Stimulated activated CD4-positive, alpha-beta T cell treated with anti-CD3 and anti-CD28 coated beads, Interleukin-4, amount 100 ng/mL, for 48 hours (primary cell): ENCODE measurements at places on chromosomes 11 and 22.
A peak's percentile ranks its signal among the peaks of the same experiment; 100 is the strongest.

DNA sequence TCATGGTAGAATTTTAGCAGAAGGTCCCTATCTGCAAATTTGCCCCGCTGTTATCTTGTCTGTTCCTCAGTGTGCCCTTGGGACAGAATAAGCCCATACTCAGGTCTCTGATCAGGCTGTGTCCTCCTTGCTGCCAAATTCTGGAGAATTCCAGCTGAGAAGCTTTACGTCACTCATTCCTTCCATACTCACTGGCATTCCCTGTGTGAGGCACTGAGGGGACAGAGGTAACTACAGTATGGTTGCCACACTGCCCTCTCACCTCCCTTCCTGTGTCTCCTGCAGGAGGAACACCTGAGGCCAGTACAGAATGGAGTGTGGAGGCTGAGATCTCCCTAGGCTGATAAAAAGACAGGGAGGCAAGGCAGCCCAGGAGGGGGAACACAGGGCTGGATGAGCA lies 31.5 kb downstream of the SHISA8 start:
- no peak for DNase-seq

DNA sequence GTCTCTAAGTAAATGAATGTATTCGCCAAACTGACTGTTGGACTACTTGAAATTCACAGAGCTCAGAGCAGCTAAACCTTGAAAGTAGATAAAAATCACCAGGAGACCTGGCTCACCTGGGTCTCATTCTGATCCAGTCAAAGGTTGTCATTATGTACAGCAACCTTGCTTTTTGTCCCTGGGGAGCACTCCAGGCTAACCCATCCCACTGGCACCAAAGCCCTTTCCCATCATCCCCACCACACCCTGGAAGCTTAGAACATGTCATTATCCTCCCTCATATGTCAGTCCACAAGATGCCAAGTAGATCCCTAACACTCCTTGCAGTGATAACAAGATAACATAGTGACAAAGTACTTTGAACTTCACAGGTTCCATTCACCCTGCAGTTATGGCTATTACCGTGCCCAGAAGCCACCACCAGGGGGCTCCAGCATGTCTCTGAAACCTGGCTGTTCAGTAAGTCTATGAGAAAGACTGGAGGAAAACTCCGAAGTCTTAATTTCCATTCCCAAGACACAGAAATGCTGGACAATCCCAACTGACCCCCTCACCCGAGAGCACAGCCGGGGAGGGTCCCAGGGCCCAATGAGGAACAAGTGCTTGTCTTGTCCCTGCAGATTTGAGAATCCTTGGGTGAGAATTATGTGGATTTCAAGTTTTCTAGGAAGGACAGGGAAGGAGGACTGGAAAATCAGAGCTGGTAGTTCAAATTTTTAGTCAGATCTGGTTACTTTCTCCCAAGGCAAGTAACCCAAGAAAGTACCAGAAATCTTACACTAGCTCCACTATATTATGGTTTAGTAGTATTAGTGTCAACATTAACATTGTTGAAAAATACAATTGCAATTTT lies 43.0 kb upstream of the USP47 start:
- DNase-seq: peak; percentile 58

DNA sequence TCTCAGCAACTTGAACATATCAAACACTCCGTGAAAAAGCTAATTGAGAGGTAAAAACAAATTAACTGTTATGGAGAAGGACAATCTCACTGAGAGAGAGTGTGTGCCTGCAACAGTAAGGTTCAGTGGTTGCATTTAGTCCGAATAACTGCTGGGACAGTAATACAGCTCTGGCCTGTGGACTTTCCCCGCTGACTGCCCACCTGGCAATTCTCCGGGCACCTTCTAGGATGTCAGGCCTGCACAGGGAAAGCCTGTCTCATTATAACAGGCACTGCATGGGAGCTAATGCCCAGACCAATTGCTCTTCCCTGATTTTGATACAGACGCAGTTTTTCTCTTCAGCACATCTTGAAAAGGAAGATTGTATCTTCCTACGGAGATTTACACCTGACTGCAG lies 251.0 kb downstream of the DCDC1 start:
- DNase-seq: no peak

GRCh38 chr11:75279273-75279672 lies 38.7 kb downstream of the TPBGL start:
- no peak for DNase-seq

- no peak for DNase-seq
These were observed 6.5 kb downstream of the PIM3 start for GRCh38 chr22:49966774-49967705.
